ENCODE measurements at places on chromosomes 5 and 9. TPM values are rescaled to one million over a fixed set of nuclear protein-coding genes. Genes with fewer than 3 reads are reported as not detected.

DNA sequence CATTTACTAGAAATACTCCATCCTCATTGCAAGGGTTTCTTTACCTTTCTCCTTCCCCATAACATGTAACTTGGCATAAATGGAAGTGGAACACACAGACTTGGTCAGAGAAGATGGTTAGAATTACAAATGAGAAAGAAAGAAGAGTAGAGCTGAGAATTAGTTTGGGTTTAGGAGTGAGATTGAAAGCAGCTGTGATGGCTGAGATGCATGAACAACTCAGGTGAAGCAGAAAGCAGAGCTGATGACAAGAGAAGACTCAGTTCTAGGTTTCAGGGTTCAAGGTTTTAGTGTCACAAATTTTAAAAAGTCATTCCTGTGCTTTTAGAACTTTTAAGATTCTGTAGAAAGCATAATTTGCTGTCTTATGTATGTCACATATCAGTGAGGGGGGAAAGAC, 54.0 kb downstream of the TMEM161B start:
- no peak for DNase-seq

GRCh38 chr9:113578882-113579282, 115.4 kb downstream of the RGS3 start:
- DNase-seq = no peak

The UGT3A2 gene
- 0.07 TPM for polyA plus RNA-seq

DNA sequence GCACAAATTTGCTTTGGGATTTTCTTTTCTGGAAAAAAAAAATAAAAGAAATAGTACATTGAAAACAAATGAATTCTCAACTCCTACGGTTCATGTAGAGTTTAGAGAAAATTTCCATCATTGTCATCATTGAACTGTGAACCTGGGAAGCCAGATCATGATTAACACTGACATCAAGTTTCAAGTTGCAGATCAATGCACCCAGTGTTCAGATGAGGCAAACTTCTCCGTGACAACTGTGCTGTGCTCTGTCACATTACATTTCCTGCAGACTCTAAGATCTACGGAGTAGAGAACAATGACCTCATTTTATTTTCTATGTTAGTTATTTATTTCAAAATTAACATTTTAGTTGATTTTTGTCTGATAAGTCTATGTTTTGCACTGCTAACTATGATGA, 99.7 kb downstream of the MAP1B start:
- no peak for DNase-seq

DNA sequence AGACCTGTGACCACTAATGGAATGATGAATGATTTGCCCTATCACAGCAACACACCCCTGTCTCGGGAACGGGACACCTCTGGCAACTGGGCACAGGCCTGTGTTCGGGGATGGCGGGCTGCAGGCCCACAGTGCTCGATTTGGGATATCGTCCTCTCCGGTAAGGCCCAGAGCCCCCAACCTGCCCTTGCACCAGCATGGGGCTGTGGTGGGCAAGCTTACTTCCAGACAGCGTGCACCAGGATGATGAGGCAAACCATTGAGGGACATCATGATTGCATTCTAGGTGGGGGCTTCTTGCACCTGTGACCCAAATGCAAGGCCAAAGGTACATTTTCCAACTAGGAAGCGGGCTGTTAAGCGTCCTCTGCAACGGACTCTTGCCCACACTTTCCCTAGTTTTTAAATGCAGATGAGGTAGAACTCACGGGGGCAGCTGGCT, 275.4 kb downstream of the FSTL4 start:
- no peak for DNase-seq

GRCh38 chr5:142118155-142118686, 9.6 kb downstream of the NDFIP1 start:
- DNase-seq = no peak

DNA sequence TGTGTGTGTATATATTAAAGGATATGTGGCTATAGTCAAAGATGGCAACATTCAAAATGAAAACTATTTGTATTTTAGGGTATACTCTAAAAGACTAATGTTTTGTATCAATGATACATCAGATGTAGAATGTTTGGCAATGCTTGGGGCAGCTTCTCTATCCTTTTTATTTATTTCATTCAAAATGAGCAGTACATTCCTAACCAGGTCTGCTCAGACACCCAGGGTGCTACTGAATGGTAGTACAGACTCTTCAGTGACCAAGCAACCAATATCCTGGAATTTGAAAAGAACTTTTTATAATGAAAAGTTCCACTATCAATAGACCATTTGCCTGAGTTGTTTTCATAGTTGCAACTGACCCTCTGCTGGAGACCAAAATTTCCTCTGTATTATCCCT, 23.9 kb downstream of the MEGF9 start:
- DNase-seq = no peak

- DNase-seq = no peak
Observed at GRCh38 chr5:120043431-120043830, 414.1 kb downstream of the FAM170A start.

DNA sequence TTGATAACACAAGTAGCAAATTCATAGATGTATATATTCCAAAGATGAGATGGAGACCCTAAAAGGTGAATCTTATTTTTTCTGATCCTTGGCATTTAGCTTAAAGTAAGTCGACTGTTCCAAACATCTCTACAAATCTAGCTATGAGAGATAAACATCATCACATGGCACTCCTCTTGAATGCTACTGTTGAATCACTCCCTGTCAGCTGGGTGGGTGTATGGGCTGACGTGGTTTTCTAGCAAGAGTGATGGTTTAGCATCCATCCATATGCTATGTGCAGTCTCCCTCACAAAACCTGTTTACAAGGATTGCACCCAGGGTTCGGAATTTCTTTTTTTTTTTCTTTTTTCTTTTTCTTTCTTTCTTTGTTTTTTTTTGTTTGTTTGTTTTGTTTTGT, 13.8 kb downstream of the ACO1 start:
- no peak for DNase-seq

DNA sequence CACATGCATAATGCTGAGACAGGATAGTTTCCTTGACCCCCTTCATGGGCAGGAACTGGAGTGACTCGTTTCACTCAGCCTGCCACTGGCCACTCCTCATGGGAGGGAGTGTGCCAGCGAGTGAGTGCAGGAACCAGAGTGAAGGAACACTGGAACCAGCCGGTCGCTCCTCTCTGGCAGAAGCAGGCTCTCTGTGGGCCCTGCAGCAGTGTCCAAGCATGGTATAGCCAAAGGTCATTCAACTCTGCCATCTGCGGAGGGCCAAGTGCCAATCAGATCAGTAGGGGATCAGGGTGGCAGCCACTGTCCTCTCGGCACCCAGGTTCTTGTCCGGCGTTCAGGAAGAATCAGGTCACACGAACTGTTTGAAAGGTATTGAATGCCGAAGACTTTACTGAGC, 169.3 kb upstream of the PPP1R2B start:
- DNase-seq = no peak

Data from keratinocyte (primary cell).